ENCODE measurements at places on chromosomes 5 and 9.

- no peak for DNase-seq
Measured at GRCh38 chr5:54083851-54084250, 226.5 kb downstream of the ARL15 start.

DNA sequence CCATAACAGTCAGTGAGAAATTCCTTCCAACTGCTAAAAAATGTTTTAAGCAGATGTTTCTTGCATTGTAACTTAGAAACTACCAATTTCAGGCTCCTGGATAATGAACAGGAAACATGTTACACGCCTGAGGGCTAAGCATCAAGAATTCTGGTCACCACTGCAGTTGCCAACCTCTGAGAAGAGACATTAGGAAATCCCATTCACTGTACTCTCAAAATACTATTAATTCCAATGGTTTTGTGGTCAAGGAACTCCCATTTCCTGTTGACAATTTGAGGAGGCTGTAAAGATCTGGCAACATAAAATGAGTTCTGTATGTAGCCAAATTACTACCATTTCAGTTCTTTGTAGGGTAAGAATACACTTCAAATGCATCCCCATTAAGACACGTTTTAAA, 456.0 kb upstream of the MEF2C start:
- no peak for DNase-seq

- no peak for DNase-seq
Measured at GRCh38 chr9:132703336-132703735, 33.1 kb downstream of the GTF3C4 start.

- no peak for DNase-seq
Measured at GRCh38 chr9:94827584-94828304, 101.2 kb downstream of the AOPEP start.

GRCh38 chr5:171757853-171758535, 27.6 kb upstream of the SMIM23 start:
- DNase-seq, result no peak

DNA sequence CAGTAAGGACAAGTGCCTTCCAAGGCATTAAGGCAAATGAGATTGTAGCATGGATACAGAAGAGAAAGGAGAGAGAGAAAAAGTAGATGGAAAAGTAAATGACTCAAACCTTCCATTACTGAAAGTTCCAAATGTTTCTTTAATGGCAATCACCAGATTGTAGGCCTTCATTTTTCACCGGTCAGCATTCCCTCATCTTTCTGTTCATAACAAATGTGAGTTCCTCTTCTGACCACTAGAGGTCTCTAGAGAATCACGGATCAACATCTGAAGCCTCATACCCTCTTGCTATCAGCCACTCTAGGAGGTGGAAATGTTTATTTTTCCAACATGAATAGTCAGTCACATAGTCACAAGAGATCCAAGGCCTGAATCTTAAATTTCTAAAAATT, 73.6 kb upstream of the RPS23 start:
- DNase-seq, result peak; percentile 53

DNA sequence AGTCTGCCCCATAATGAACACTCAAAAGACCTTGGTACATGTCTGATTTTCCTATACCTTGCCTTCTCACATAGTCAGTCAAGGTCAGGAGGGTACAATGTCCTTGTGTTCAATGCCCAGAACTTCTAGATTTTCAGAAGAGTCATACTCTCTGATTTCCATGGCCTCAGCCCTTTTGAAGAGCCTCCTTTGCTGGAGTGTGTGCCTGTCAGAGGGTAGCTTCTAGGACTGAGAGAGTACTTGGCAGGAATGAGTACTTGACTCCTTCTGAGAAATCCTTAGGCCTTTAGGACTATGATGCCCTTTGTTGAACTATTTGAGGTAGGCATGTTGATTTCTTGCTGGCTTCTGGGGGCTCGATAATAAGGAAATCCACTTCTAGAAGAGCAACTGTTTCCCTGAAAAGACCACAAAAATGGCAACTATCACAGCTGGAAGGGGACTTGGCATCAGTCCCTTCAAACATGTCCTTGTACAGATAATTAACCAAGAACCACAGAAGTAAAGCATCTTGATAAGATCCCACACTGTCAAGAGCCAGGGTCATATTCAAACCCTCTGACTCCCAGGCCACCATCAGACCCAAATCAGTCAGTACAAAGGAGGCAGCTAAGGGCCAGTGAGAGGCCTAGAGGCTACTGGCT, 10.6 kb upstream of the MEGF9 start:
- DNase-seq, result no peak

DNA sequence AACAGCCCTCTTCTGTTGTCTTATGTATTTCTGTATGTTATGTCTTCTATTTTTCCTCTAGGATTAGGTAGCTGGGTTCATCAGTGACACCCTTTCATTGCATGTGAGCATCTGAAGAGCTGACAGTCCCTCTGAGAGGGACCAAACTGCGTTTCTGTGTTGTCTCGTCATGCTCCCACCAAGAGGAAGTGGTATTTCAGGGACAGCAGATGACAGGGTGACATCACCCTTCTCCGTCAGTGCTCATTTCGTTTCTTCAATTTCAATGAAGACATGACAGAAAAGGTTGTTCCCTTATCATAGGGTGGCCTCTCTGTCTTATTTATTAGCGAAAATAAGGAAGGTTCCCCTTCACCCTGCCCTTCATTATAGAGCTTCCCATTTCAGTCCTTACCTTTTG, 225.9 kb upstream of the NR4A3 start:
- DNase-seq, result no peak

GRCh38 chr5:5544094-5544663, 121.7 kb downstream of the ICE1 start:
- DNase-seq, result no peak

DNA sequence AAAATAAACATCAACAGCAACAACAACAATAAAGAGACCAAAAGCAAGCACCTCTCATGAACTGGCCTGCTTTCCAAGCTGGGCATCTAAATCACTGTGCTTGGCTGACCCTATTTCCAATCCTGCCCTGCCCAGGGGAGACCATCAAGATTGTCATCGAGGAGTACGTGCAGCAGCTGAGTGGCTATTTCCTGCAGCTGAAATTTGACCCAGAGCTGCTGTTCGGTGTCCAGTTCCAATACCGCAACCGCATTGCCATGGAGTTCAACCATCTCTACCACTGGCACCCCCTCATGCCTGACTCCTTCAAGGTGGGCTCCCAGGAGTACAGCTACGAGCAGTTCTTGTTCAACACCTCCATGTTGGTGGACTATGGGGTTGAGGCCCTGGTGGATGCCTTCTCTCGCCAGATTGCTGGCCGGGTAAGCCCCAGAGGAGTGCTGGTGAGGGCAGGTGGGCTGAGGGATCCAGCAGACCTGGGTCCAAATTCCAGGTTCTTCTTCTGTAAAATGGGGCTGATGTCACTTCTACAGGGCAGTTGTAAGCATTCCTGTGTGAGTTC, 15.6 kb downstream of the PTGS1 start:
- no peak for DNase-seq

GRCh38 chr5:159971514-159971913, 37.4 kb upstream of the TTC1 start:
- no peak for DNase-seq

DNA sequence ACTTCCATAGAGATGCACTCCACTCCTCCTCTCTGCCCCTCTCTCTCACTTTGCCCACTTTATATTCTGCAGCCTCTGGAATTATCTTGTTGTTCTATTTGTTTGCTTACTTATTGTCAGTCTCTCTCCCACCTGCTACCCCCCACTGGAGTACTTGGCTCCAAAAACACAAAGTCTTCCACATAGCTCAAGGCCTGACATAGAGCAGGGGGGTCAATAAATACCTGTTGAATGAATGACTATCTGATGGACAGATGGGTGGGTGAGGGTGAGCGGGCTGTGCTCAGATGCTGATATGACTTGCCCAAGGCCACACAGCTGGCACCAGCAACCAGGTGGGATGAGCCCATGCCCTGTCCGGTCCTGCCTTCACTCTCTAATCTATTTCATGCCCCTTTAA, 13.4 kb upstream of the UNC5A start:
- DNase-seq, result no peak

GRCh38 chr5:82156874-82157273, 121.3 kb downstream of the RPS23 start:
- DNase-seq, result no peak

DNA sequence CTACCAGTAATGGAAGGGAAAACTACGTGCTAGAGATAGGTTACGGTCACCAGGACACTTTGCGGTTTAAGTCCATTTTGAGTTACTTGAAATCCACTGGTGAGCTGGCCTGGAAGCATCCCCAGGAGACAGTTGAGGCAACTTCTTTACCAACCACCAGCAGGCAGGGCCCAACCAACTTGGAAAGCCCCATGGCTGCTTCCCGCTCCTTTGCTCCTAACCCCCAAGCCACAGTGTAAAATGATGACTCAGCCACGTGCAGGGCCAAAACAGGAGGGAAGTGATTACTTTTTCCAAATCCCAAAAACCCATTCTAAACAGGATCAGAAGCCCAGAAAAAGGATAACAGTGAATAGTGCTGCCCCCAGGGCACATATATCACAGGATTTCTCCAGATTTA, 87.4 kb downstream of the PAX5 start:
- no peak for DNase-seq

GRCh38 chr9:133534346-133535291, at the start of gene ADAMTSL2:
Gene ADAMTSL2, plus strand, starts transcription at chr9:133534704. Its CDS starts 2,009 bp downstream, at chr9:133536713.
- DNase-seq, result peak; percentile 62

- DNase-seq, result no peak
Measured at GRCh38 chr5:120632430-120632829, 168.3 kb downstream of the PRR16 start.

GRCh38 chr5:124948062-124948753, 201.8 kb upstream of the ZNF608 start:
- no peak for DNase-seq

GRCh38 chr5:177096162-177097015, 9.7 kb downstream of the FGFR4 start:
- no peak for DNase-seq

DNA sequence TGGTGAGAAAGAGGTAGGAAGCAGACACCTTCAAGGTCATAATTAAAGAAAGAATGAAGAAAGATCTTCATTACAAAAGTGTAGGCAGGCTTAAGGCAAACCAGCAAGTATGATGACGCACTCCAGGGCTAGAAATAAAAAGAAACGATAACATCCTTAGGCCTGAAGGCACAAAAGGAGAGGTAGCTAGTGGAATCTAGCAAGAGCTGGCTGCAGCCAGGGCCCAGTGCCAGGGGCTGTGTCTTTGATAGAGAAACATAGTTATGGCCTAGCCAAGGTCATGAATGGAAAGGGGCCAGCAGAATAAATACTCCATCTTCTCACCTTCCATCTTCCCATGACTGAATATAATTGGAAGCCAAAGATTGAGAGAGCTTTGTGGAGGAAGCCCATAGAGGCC, 6.8 kb upstream of the SH3TC2 start:
- no peak for DNase-seq

GRCh38 chr5:167770461-167770860, 521.0 kb upstream of the WWC1 start:
- DNase-seq, result no peak

DNA sequence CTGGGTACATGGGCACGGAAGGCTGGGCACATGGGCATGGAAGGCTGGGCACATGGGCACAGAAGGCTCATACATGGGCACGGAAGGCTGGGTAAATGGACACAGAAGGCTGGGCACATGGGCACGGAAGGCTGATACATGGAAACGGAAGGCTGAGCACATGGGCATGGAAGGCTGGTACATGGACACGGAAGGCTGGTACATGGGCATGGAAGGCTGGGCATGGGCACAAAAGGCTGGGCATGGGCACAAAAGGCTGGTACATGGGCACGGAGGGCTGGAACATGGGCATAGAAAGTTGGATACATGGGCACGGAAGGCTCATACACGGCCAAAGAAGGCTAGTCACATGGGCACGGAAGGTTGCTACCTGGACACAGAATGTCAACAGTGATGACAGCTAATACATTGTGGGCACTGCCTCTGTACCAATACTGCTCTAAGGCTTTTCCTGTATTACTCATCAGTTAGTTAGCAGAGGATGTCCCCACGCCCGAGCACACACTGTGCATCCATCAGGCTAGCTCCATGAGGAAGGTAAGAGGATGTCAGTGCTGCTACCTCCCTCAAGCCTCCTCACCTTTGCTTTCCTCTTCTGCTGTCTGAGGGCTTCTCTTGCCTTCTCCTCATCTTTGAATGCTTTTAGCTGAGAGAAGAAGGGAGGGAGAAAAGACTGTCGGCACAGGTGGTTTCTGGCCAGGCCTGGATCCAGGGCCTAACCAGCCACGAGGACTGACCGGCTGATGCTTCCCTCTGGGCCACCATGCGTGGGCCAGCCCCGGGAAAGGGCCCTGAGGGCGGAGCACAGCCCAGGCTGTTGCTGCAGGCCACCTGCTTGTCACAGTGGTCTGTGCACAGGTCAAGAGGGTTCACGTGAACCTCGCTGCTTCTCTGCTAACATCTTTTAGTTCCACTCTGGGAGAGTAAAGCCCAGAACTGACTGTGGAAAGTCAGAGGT, 14.3 kb downstream of the GPX3 start:
- no peak for DNase-seq

- DNase-seq, result no peak
Measured at GRCh38 chr5:114636271-114636670, 274.4 kb downstream of the KCNN2 start.

GRCh38 chr9:134544388-134545214, 97.0 kb upstream of the COL5A1 start:
- no peak for DNase-seq

- no peak for DNase-seq
Measured at GRCh38 chr5:946720-947625, 54.3 kb downstream of the TRIP13 start.

DNA sequence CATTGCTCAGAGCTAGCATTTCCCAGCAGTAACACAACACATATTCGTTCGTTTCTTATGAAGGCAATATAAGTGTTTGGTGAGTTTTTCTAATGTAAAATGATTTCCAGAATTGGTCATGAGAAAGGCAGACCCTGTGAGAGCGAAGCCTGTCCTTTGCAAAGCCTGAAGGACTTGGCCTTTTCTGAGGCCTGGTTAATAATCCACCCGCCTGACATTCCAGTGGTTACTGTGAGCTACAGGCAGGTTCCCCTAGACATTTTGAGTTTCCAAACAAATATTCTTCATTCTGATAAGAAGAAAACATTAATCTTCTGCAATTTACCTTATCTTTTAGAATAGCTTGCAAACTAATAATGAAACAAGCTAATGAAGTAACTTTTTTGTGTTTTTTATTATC, 38.0 kb downstream of the ADAMTS16 start:
- no peak for DNase-seq

- DNase-seq, result no peak
Measured at GRCh38 chr5:1570975-1571374, 47.2 kb upstream of the LPCAT1 start.

DNA sequence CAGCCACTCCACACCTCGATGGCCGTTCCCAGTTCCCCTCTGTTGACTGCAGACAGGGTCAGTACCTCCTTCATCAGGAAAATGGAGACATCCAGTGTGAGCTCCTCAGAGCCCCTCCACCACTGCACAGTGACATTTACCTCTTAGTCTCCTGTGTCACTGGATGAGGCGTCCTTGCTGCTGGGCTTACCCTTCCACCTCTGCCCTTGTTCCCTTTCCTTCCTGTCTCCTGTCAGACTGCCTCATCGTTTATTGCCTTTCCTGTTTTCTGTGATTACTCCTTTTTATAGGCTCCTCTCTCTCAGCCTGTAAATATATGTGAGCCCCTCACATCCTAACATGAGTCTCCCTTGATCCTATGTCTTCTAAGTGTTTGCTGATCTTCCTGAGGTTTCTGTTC, 23.2 kb upstream of the SPTAN1 start:
- DNase-seq, result no peak

- DNase-seq, result no peak
Measured at GRCh38 chr9:76610011-76610352, 151.0 kb downstream of the GCNT1 start.
